Activated T-cell treated with anti-CD3 and anti-CD28 coated beads for 4 hours (primary cell): ENCODE measurements at places on chromosomes 2 and 18.

- DNase-seq = no peak
These were observed 74.8 kb upstream of the TNP1 start for GRCh38 chr2:216934623-216935022.

DNA sequence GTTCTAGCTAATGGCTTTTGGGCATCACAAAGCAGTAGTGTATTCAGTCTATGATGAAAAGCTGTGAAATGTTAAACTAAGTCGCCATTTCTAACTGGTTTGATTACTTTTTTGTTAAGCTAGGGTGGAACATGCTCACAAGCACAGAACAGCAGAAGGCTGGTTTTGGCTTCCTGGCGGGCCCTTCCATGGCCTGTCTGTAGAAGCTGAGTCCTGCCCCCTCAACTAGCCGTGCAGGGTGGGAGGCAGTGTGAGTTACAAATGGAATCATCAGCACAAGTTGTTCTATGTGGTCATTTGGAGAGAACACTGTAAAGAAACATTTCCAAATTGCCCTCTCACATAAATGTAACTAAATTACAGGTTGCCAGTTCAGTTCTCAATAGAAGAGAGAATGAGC lies 290.8 kb downstream of the ALPK2 start:
- DNase-seq = no peak

- DNase-seq = no peak
These were observed 131.2 kb upstream of the ERBB4 start for GRCh38 chr2:212669761-212670160.

GRCh38 chr18:2412996-2413751 lies 158.1 kb downstream of the METTL4 start:
- DNase-seq = no peak

DNA sequence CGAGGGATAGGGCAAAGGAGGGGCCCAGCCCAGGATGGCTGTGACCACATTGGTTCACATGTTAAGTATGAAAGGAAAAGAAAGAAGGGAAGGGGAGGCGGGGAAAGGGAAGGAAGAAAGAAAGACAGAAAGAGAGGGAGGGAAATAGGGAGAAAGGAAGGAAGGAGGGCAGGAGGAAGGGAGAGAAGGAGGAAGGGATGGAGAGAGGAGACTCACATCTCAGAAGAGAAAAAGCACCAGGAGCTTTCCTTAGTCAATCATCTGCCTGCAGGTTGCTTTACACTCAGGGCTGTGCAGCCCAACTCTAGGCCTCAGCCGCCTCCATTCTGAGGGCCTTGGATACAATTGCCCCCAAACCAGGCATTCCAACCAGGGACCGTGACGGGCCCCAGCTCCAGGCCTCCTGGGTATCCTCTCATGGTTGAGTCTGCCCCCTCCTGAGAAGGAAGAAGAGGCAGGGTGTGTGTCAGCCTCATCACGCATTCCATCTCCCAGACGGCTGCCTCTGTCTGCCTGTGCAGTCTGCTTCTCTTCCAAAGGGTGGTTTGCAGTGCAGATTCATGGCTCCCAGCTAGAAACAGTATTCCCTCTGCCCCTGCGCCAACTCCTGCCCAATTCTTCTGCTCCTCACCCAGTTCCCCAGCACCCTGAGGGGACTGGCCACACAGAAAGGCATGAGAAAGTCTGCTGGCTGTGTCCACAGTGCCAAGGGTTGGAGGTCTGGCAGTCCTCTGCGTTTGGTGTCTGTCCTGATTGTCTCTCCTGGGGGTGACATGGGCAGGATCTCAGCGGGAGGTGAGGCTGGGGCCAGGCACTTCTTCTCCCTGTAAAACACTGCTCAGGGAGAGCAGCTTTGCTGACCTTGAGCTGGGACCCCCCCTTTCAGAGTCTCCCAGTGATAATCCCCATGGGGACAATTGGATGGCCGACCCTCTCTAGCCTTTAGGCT lies 163.3 kb downstream of the SMAD7 start:
- DNase-seq = no peak

GRCh38 chr2:69171116-69171896 lies 158.3 kb downstream of the ANTXR1 start:
- no peak for DNase-seq

- DNase-seq = no peak
These were observed 681 bp downstream of the ACADL start for GRCh38 chr2:210224591-210224940.

DNA sequence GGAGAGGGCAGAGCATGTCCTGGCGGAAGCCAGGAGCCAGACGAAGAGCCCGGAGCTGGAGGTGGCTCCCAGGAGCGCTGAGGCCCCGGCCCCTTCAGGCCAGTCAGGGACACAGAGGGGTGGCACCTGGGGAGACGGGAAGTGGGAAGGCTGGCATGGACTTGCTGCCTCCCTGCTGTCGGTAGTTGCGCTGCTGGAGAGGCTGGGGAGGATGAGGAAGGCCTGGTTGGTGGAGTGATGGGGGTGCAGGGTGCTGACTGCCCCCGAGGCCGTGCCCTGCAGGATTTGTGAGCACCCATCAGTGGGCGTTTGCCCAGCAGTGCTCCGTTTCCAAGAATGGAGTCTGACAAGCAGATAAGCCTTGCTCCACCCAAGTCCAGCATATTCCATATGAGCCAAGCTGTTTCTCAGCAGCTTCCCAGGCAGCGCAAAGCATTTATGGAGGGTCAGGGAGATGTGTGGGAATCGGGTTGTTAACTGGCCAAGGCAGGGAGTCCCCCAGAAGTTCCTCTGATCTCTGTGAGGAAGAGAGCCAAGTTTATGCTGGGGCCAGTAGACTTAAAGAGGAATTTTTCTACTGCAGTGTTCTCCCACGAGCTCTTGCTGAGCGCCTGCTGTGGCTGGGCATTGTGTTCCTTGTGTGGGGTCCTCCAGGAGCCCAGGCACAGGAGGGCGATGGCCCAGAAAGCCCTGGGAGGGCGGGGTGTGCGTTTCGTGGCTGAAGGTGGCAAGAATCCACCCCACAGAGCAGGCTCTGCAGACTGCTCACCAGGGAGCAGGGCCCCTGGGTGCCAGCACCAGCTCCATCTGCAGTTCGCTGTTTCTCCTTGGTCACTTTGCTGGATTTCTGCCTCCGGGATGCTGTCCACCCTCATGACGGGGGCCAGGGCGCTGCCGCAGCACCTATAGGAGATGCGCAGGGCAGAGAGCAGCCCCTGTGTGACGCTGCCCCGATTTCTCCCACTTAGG lies 250.2 kb downstream of the ALPK2 start:
- DNase-seq = no peak

DNA sequence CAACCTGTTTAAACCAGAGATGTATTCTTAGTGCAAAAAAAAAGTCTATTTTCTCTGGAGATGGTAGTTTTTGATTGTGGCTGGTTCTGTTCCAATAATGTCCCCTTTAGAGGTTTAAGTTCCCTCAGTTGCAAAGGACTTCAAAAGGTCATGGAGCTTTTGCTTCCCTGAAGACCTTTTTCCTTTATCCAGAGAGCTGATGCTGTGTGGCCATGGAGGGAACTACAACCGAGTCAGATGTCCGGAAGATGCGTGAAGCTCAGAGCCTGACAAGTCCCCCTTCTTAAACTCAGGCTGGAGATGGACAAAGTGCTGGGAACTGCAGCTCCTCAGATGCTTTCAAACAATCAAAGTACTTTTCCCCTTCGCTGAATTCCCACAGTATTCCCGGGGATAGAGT lies 176.1 kb downstream of the TMEM18 start:
- DNase-seq = no peak
